Substantia nigra (tissue), 51 donors: ENCODE measurements at places on chromosomes 5 and 9.

DNA sequence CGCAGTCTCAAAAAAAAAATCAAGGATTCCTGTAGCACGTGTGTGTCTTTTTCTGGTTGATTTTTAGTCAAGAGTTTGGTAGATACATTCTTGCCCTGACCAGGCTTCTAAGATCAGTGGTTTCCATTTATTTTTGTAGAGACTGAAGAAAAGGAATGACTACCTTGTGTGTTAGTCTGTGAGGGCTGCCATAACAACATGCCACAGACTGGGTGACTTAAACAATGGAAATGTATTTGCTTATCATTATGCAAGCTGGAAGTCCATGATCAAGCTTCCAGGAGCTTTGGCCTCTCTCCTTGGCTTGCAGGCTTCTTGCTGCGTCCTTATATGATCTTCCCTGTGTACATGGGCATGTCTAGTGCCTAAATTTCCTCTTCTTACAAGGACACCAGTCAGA, 127.0 kb downstream of the CCDC192 start:
- no peak for DNase-seq

DNA sequence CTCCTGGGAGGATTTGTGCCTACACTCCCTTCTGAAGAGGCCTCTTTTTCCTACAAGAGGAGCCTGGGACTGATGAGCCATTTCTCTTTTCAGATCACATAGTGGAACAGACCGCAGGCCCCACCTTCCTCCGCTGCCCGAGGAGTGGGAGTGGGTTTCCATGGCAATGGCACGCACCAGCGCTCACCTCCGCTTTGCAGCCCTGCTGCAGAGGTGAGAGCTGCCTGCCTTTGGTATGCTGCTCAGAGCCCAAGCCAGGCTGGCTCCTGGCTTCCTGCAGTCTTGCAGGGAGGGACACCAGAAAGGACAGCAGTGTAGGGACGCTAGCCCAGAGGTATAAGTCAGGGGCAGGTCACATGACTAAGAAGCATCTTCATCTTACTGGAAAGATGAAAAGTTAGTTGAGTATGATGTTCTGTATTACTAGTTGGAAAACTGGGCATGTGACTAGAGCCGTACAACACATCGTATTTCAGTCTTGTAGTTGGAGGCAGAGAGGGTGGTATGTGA, 12.4 kb downstream of the PTTG1 start:
- no peak for DNase-seq

GRCh38 chr9:125134976-125135375, 8.4 kb downstream of the SCAI start:
- no peak for DNase-seq

DNA sequence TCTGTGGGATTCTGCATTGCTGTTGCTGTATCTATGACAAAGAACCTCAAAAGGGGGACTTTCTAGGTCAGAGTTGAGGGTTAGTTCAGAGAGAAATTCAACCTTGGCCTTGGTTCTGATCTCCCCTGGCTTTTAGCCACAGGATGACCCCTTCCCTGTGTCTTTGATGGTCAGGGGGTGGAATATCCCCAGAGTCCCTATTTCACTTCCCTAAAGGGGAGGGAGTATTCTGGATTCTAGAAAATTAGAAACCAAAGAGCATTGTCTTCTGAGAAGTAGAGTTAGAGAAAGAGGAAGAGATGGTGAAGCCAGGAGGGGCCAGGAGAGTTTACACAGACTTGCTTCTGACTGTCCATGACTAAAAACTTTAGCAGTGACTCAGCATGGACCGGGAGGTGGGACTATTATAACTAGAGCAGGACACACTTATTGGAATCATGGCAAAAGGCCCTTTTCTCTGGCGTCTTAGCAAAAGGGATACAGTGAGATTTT, 56.2 kb upstream of the LPAR1 start:
- no peak for DNase-seq

GRCh38 chr5:14696057-14696456, 31.5 kb downstream of the OTULIN start:
- DNase-seq = no peak

GRCh38 chr9:37174247-37174646, 53.9 kb downstream of the ZCCHC7 start:
- DNase-seq = no peak

DNA sequence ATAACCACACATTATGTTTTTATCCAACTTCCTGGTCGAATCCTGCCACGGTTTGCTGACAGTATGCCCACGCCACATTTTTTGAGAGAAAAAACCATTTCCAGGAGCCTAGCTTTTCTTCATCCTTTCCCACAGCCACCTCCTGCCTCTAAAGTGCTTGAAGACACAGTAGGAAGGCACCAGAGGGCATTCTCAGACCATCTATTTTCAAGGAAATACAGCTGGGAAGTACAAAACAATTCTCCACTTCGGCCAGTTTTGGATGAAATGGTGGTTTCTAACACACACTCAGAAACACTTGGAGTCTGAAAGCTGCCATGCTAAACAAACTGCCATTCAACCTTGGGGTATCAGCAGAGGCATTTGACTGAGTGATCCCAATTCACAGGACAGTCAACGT, 86.3 kb upstream of the RPS23 start:
- DNase-seq = no peak

- no peak for DNase-seq
These were observed 18.7 kb downstream of the ADAMTS13 start for GRCh38 chr9:133440874-133441273.

- DNase-seq = no peak
These were observed 27.4 kb downstream of the UHRF2 start for GRCh38 chr9:6440405-6440804.

GRCh38 chr5:171845857-171846256, 60.2 kb downstream of the SMIM23 start:
- DNase-seq = no peak

GRCh38 chr9:12681620-12682019, 11.6 kb upstream of the TYRP1 start:
- DNase-seq = no peak

- no peak for DNase-seq
These were observed 40.7 kb downstream of the SECISBP2 start for GRCh38 chr9:89358985-89359384.

- DNase-seq = no peak
These were observed 39.6 kb downstream of the ZNF608 start for GRCh38 chr5:124706729-124707361.

DNA sequence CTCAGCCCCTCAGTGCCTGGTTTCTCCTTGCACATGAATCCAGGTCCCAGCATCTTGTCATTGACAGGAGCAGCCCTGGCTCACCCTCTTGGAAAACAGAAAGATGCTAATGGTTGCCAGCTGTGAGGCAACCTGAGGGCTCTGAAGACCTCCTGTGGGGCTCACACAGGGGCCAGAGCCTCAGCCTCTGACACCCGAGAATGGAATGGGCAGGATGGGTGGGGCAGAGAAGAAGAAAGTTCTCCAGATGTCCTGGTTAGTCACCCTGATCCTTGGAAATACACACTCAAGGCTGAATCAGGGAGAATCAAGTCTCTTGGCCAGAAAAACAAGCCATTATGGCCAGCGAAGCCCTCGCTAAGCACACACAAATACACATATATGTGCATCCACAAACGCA, 32.3 kb upstream of the SPATA31E1 start:
- no peak for DNase-seq

GRCh38 chr9:73640971-73641370, 489.3 kb downstream of the ANXA1 start:
- no peak for DNase-seq

GRCh38 chr9:102594241-102594640, 400.9 kb upstream of the CYLC2 start:
- no peak for DNase-seq

- no peak for DNase-seq
These were observed 63.7 kb upstream of the IER5L start for GRCh38 chr9:129241725-129242124.

DNA sequence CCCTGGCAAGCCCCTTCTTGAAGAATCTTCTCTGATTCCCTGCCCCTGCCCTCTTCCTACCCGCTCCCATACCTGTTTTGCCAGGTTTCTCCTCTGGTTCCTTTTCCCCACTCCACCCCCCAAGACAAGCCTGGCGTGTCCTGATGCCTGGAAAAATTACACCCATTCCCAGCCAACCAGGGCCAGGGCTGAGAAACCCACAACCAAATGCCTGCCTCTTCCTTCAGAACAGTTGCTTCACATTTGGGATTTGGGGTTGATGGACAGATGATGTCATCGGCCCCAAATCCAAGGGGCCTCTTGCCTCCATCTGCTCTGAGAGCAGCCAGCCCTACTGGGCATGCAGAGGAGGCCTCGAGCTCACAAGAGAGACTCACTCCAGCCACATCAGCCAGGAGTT, 8.8 kb upstream of the NEK6 start:
- DNase-seq = no peak

DNA sequence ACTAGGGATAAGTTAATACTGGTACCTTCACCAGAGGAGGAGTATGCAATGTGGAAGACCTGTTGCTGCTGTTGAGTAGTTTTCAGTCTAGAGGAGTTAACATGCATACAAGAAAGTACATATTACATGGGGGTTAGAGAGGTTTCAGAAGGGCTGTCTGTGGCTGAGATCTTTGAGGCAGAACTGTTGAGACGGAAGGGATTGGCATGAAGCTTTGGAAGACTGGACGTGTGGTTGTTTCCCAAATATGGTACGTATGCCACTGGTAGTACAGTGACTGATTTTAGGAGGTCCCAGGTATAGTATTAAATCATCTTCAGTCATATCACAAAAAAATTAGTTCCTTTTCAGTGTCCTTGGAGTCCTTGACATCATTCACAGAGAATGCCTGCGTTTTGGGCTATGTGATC, 17.6 kb downstream of the TNFAIP8 start:
- DNase-seq = no peak

GRCh38 chr5:1524481-1524798, 680 bp upstream of the LPCAT1 start:
- DNase-seq = no peak

GRCh38 chr5:134846641-134846960, 833 bp downstream of the C5orf24 start:
- DNase-seq = no peak

DNA sequence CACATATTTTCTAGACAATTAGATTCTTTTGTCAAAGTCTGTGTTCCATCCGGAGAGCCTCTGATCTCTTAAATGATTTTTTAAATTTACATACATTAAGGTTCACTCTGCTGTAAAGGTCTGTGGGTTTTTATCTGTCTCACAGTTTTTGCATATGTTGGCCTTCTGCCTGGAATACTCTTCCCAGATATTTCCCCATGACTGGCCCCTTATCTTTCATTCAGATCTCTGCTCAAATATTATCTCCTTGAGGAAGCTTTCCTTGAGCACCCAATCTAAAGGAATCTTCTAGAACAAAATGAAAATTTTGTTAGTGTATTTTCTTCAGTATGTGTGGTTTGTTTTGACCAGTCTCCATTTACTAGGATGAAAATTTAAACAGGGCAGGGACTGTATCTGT, 26.3 kb downstream of the FAF2 start:
- no peak for DNase-seq

DNA sequence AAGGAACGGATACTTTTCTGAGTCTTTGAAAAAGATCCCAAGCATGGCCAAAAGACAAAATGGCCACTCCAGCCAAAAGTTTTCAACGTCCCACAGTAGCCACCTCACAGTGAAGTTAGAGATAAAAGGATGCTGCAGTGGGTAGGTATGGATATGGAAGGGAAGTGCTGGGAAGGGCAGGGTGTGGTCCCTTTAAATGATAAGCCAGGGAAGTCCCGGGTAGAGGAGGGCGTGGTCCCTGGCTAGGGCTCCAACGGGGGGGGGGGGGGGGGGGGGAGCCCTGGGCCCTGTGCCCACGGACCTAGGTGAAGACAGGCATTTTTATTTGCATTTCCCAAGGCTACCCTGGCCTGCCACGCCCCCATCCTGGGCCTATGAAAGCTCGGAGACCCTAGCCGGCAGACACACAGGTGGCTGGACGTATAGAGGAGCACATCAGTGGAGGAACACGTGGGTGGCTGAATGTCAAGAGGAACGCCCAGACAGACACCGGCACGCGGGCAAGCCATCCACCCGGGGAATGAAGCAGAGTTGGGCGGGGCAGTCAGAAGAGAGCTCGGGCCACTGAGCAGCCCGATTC, 306.7 kb downstream of the NFIB start:
- no peak for DNase-seq

GRCh38 chr5:143828710-143829109, 16.7 kb downstream of the HMHB1 start:
- no peak for DNase-seq

- DNase-seq = no peak
These were observed 154.3 kb upstream of the RAI14 start for GRCh38 chr5:34501840-34502239.
